Femur (tissue), 1 donor: ENCODE measurements at places on chromosomes 7 and 10.

DNA sequence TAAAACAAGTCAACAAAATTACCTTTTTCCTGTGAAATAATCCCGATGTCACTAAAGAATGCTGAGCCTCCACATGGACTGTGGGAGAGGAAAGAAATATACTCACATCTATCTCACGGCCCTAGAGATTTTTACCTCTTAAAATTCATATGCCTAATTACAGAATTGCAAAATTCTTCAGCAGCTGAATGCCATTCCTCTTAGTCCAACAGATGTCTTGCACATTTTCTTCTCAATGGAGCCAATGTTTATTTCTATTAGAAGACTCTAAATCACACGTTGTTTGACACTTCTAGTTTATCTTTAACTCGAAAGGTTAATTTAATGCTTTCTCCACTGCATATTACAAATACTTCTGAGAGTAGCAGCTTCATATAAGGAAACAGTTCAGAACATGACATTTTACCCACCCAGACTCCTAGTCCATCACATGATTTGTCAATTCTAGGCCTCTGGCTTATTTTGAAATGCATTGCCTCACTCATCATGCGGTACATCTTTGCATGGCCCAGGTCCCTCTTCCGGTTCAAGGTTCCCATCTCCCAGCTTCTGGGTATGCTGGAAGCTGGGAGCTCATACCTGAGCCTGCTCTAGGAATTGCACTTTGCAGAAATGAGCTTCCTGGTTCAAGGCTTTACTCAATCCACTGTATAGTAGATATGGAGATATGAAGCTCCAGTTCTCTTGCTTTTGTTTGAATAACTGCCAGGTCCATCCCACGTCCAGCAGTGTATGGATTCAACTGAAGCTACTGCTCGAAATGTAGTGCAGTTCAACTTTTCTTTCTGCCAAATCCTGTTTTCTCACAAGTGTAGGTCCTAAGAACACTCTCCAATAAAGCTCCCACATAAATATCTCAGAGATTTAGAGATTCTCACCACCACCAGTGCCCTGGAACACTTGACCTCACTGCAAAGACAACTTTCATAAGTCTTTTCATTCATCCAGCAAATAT is 306.2 kb downstream of the GPR37 start:
- DNase-seq: no peak

- no peak for DNase-seq
These were observed 51.8 kb downstream of the SUGCT start for GRCh38 chr7:40186586-40186985.

DNA sequence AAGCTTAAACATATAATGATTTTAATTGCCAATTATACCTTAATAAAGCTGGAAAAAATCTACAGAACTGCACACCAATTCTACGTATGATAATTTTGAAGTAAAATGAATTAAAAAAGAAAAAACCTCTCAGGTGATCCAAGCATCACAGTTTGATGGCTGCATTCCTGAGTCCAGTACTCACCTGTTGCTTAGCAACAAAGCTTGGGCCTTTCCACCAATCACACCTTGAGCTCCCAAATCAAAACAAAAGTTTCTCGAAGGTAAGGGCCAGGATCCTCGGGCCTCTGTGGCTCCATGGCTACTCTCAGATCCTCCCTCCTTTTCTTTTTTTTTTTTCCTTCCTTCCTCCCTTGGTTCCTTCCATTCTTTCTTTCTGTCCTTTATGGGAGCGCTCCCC is 137.2 kb upstream of the PCBD1 start:
- DNase-seq: no peak

DNA sequence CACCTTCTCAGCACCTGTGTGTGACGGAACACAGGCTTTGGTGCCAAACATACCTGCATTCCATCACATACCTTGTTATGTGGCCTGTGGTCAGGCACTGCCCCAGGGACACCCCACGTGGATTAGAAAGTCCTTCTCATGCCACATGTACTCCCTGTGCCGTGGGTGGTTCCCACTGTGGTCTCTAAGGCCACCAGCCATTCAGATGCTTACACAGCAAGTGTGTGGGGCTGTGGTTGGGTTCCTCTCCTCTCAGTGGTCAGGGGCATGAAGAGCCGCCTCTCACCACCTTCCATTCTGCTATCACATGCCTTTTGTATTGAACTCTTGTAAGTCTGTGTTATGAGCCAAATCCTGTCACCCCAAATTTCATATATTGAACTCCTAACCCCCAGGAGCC is 85.1 kb upstream of the IGFBP3 start:
- no peak for DNase-seq

GRCh38 chr7:67588631-67589030 is 592.0 kb downstream of the TYW1 start:
- no peak for DNase-seq

GRCh38 chr7:107543338-107543993 is 20.3 kb downstream of the COG5 start:
- DNase-seq: no peak

GRCh38 chr10:4807761-4808507 is 18.1 kb upstream of the AKR1E2 start:
- DNase-seq: no peak

- DNase-seq: no peak
These were observed 21.1 kb downstream of the EIF3A start for GRCh38 chr10:119059557-119059956.

DNA sequence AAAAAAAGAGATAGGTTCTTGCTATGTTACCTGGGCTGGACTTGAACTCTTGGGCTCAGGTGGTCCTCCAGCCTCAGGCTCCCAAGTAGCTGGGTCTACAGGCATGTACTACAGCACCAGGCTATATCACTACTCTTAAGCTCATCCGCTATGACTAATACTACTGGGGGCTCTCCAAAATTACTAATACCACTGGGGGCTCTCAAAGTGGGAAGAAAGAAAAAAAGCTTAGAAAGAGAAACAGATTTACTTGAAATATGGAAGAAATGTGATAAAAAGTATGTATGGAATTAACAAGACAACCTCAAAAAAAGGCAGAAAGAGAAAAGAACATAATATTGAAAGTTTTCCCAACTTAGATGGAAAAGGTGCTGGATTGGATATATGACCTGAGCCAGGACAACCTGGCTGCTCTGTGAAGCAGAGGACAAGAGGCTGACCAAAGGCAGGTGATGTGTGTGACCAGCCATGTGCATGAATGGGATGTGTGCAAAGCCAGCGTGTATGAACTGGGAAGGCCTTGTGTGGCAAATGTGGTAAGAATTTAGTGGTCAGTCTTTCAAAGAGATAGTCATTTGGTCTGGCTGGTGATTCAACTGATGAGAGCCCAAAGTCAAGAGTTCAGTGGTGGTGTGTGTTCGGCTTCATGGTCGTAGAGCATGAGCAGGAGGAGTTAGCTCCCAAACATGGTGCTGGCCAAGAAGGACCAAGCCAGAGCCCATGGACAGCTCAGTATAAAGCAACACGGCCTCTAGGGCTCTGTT is 232.4 kb upstream of the KLF14 start:
- DNase-seq: no peak

GRCh38 chr7:121211253-121211652 is 117.5 kb upstream of the WNT16 start:
- DNase-seq: no peak

DNA sequence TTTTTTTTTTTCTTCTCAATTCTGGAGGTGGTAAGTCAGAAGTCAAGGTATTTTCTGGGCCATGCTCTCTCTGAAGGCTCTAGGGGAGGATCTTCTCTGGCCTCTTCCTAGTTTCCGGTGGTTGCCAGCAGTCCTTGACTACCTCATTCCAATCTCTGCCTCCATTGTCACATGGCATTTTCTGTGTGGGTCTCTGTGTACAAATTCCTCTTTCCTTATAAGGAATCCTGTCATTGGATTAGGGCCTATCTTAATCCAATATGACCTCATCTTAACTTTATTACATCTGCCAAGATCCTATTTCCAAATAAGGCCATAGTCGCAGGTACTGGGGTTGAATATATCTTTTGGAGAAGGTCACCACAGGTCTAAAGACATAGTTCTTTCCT is 129.3 kb upstream of the PRR15 start:
- no peak for DNase-seq

DNA sequence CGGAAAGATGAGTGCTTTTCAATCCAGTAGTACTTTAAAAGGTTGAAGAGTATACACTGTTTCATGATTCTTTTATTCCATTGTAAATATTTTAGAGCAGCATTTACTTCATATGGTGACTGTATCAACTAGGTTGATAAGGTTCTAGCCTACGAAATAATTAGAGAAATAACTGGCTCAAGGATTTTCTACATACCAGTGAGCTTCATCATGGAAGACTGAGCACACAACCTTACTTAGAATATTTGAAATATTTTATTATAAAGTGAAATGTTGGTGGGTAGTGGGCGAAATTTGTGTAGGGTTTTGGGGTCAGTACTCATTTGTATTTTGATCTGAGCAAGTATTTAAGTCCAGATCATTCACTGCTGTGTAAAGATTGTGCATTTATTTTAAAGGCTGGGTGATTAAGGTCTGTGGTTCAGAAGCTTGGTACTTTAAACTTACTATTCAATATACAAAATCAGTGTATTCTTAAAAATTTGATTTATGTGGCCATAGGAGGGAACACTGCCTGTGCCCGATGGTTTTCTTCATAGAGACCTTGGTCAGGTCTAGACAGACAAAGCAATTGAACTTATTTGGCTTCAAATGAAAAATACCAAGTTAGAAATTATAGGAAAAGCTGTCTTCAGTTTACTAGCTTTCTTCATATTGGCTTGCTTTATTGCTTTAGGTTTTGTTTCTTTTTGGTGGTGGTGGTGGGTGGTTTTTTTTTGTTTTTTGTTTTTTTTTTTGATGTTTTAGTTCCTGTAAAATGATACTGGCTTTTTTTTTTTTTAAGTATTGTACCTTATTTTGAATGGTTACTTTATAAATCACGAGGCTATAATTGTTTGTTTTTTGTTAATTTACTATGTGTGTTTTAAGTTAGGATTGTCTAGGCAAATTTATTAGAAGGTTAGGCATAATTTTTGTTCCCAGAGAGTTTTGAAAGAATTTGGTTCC is 3.0 kb downstream of the KMT2E start:
- no peak for DNase-seq

DNA sequence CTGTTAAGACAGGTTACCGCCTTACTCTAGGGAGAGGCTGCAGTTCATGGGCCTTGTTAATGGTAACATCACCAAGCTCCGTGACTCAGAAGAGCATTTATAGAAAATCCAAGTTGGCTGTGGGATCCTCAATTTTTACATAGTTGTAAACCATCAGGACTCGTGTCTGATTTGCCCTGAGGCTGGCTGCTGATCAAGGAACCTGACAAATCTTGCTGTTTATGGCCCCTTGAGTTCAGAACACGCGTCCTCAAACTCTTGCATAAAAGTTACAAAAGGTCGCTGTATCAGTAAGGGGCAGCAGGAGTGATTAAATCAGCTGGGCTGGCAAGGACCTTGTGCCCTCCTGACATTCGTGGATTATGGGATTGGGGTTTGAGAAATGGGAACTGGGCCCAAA is 4.6 kb downstream of the SLC13A4 start:
- no peak for DNase-seq

GRCh38 chr10:102665904-102666509 is 21.7 kb downstream of the TRIM8 start:
- DNase-seq: no peak

DNA sequence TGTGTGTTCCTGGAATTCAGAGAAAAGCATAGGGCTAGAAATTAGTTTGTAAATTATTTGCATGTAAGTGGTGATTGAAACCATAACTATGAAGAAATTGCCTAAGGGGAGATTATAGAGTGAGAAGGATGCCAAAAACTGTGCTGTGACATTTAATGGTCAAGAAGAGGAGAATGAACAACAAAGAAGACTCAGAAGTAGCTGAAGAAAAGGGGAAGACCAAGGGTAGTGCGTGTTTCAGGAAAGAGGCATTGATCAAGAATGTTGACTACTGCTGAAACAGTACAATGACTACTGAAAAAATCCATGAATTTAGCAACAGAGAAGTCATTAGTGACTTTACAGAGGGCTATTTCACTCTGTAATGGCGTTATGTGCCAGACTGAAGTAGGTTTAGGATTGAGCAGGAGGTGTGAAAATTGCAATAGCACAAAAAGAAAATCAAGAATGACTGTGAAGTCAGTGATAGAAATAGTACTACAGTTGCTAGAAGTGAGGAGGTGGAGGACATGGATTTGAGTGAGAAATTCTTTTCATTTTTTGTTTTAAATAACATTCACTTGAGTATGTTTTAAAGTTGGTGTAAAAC is 28.9 kb upstream of the SAMD9L start:
- DNase-seq: no peak

GRCh38 chr7:133139350-133139749 is 57.5 kb upstream of the CHCHD3 start:
- DNase-seq: no peak

DNA sequence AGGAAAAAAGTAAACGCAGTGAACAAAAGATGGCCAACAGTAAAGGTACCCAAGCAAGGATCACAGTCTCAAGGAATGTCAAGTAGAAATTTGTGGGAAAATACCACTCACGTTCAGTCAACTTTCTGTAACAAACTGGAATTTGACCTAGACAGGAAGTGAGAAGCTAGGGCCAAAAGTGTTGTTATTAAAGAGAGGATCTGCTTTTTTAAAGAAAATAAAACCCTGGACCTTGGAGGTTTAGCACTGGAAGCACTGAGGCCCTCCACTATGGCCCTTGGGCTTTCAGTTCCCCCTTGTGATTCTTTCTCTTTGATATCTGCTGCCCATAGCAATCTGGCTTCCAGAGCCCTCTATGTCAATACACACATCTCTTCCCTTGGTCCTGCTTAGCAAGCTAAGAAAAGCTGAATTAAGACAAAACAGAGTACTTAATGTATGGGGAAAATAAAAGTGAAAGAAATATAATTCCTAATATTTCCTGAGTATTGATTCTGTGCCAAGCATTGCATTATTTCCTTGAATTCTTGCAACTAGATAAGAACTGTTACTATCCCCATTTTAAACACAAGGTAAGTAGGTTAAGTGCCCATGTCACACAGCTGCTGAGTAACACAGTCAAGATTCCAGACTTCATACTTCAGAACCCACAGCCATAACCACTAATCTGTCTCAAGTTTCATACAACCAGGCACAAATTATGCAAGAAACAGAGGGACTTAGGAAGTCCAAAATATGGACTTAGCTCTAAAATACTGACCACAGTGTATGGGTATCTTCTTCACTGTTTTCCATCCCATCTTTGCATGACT is 2.6 kb upstream of the ZNF438 start:
- no peak for DNase-seq

DNA sequence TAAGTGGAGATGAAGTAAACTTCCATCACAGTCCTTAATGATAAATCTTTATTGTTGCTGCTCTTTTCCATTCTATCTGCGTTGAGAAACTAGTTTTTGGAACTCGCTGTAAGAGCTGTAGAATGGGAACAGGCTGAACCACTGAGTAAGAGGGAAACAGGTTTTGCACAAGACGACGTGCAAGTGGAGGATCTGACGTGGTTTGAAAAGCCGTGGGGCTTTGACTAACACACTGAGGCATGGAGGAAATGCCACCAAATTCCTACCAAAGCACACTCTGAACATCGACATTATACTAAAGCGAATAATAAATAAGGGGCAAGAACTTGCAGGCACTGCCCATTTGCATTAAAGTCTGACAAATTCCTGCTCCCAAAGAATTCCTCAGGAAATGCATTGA is 160.6 kb downstream of the KLF6 start:
- DNase-seq: no peak
